ENCODE measurements at places on chromosomes 2 and 18.
A peak's percentile ranks its signal among the peaks of the same experiment; 100 is the strongest.

DNA sequence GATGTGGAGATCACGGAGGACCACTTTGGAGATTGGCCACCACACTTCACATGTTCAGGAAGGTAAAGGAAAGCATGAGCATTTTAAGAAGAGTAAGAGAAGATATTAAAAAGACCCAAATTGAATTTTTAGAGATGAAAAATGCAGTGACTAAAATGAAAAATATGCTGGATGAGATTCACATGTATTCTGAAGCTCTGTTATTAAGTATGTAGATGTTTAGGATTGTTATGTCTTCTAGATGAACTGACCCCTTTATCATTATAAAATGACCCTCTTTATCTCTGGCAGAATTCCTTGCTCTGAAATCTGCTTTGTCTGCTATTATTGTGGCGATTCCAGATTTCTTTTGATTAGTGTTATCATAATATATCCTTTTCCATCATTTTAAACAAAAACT lies 36.0 kb upstream of the DYNC2LI1 start:
- DNase-seq = no peak

GRCh38 chr2:190858817-190859216 lies 21.8 kb upstream of the GLS start:
- no peak for DNase-seq

GRCh38 chr2:16687222-16687621 lies 21.6 kb upstream of the CYRIA start:
- DNase-seq = no peak

- DNase-seq = no peak
Observed at GRCh38 chr2:151334082-151334815, 23.1 kb upstream of the TNFAIP6 start.

DNA sequence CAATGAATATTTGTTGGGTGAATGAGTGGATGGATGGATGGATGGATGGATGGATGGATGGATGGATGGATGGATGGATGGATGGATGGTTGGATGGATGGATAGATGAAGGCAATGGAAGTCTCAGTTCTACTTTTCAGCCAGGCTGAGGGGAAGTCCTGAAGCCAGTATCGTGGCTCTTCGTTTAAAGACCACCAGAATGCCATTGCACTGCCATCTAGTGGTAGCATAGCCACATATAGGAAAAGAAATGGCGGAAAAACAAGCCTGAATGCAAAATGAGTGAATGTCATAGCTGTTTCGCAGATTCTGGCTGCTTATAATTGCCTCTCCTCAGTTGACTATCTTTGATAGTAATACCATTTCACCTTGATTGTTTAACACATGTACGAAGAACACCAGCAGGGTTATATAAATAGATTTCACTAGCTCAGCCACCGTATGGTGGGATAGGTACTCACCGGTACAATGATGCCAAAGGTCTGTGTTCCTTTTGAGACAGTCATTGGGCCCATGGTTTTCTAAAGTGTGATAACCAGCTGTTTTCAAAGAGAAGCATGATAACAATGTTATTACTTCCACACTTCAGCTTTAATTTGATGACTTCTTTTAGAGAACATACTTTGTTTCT lies 62.3 kb upstream of the GREB1L start:
- peak; percentile 25 for DNase-seq

Measured in central memory CD4-positive, alpha-beta T cell (primary cell).